ENCODE measurements at places on chromosomes 5 and 9.

DNA sequence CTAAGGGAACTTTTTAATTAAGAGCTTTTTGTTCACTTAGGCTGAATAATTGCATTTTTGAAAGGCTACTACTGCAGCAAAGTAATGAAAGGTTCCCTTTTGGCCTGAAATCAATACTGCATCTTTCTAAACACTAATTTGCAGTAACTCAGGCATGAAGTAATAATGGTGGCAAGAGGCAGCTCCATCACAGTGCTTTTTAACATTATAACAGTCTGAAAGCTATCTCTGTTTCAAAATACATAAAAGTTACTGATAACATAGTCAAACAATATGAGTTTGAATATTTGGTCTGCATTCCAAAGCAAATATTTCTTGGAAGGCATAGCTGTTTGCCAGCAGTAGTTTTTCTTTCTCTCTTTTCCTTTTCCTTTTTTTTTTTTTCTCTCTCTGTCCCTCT lies 113.4 kb downstream of the FBN2 start:
- no peak for DNase-seq

DNA sequence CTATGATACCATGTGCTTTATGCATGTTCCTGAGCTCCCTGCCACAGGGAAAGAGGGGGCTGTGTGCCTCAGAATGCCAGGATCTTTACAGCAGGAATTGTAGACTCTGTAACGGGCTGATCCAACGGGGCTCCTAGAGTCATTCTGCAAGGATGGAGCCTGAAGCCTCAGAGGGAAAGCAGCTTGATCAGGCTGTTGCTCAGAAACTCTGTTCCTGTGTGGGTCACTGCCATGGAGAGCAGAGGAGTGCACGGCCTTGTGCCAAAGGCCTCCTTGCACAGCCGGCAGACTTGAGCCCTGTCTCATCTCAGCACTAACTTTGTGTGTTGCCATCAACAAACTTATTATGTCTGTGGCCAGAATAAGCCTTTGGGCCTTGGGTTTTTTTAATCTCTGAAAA lies 51.8 kb downstream of the AMBP start:
- DNase-seq, result no peak

DNA sequence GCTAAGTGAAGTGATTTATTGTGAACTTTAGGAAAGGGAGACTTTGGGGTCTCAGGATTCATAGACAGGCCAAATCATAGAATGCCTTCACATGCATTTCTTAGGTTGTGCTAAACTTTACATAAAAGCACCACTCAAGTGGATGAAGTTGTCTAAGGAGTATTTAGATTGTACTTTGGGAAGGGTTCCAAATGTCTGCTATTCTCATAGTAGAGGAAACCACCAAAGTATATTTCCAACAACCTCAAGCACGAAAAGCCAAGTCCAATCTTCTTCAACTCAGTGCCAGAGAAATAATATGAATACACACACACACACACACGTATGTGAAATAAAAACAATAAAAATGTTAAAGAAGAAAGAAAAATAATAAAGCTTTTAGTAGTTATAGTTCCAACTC lies 41.8 kb downstream of the ENC1 start:
- DNase-seq, result no peak

- DNase-seq, result no peak
Measured at GRCh38 chr9:137658781-137659180, 40.0 kb downstream of the EHMT1 start.

DNA sequence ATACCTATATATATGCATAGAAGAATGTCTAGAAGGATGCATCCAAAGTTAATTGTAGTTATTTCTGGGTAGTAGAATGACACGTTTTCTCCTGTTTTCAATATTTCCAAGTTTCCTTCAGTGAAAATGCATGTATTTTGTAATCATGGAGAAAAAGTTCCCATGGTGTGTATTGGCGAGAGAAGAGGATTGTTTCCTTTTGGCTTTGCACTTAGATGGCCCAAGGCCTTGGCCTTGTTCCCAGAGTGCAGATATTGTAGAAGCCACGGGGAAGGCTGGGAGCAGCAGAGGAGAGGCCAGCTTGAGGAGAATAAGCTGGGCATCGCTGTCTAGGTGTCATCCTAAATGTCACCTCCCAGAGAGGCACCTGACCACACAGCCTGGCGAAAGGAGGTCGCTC lies 44.0 kb downstream of the IRF1 start:
- DNase-seq, result no peak

DNA sequence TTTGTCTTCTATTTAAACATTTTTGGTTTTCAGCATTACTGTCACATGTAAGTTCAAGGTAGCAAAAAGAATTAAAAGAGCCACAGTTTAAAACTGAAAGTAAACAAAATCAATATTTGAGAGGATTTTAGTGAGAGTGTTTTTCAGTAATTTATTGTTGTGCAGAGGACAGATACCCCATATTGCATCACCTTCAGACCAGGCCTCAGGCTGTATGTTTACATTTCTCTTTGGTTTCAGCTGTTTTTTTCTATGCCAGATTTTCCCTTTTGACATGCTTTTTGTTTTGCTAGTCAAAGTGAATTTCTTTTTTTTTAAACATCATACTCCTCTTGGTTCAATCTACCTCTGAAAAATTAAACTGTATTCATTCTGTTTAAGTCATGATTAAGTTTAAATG lies 47.2 kb downstream of the MAST4 start:
- DNase-seq, result peak; percentile 45

- DNase-seq, result no peak
Measured at GRCh38 chr9:80294955-80295354, 723.2 kb downstream of the TLE4 start.

GRCh38 chr5:122259995-122260394 lies 52.0 kb upstream of the SNCAIP start:
- no peak for DNase-seq

GRCh38 chr9:35609001-35609819 lies 4.1 kb downstream of the TESK1 start:
- DNase-seq, result no peak

GRCh38 chr9:112097712-112098688 lies 77.1 kb downstream of the SUSD1 start:
- peak; percentile 49 for DNase-seq

DNA sequence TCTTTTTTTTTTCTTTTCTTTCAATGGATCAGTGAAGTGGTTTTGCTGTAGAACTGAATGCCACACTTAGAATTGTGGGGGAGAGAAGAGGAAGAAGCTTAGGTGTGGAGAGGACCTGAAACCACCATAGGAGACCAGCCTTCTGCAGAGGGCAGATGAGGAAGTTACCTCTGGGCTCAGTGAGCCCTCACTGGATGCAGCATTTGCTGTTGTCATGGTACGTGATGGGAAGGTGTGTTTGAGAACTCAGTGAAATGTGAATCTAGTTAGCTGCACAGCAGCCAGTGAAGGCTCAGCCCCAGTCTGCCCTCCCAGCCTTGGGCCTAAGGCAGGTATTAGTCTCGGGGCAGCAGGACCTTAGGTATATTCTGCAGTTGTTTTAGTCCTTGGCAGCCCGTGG lies 17.5 kb downstream of the CYFIP2 start:
- DNase-seq, result no peak

- DNase-seq, result no peak
Measured at GRCh38 chr5:116575326-116576052, 866 bp upstream of the SEMA6A start.

Measured in NCI-H774 (cell line).